ENCODE measurements at places on chromosomes 2 and 18. TPM values are rescaled to one million over a fixed set of nuclear protein-coding genes. Genes with fewer than 3 reads are reported as not detected.

DNA sequence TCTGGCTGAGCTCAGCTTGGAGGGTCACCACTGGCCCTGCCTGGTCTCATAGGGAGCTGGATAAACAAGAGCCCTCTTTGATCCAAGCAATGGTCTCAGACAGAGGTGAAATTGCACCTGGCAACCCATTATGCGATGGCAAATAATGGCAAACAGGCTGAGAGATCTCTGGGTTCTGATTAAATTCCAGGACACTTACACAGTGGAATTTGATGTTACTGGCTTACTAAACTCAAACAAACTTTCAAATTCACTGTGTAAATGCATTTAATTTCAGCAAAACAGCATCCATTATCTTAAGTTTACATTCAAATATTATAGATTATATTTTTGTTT, 19.5 kb upstream of the STAT4 start:
- no peak for DNase-seq

DNA sequence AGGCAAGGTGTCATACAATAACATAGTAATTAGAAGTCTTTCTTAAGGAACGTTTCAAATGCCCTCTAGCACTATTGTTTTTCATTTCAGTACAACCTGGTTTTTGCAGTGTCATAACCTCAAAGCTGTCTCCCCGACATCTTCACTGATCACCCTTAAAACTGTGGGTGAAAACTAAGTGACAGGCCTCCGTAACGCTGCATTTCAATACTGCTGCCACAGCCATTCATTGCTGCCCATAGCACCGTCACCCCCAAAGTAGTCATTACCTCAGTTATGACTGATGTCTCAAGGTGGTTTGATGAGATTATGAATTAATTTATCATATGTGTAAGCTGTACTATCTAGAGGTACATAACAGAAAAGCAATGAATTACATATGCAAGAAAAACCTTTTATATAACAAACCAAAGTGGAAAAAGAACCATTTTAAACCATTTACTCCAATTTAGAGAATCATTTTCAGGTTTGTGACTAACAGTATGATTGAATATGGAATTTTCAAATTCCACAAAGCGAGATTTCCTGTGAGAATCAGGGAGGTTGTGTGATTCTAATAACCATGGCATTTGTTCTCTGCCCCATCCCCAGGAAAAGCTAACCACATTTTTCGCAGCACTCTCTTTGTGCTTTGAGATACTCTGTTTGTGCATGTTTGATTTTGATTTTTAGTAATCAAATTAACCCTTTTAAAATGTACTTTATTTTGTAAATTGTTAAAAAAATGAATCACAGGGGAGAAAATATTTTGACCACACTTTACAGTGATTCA, 263.0 kb downstream of the PTGR3 start:
- DNase-seq = no peak

DNA sequence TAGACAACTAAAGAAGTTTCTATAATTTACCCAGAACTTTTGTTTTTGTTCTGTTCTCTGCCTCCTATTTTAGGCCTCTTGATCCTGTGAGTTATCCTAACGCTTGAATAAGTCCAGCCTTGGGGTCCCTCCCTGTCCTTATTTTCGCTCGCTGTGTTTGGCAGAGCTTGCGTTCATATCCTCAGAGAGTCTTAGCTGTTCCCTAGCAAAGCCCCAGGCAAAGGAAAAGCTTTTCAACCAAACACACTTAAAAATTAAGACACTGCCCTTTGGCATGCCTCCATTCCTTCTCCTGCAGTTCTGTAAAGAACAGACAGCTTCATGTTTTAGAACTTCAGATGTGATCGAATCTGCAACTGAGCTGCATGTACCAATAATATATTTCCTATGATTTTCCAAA, 517.2 kb downstream of the SUCLG1 start:
- DNase-seq = no peak

GRCh38 chr2:60849187-60849586, 32.2 kb upstream of the REL start:
- DNase-seq = no peak

GRCh38 chr2:157528963-157529751, 85.3 kb upstream of the CYTIP start:
- no peak for DNase-seq

- DNase-seq = no peak
Observed at GRCh38 chr2:206217166-206217565, 57.3 kb upstream of the ZDBF2 start.

GRCh38 chr2:20185176-20186022, 39.5 kb downstream of the SDC1 start:
- DNase-seq = peak; percentile 97

DNA sequence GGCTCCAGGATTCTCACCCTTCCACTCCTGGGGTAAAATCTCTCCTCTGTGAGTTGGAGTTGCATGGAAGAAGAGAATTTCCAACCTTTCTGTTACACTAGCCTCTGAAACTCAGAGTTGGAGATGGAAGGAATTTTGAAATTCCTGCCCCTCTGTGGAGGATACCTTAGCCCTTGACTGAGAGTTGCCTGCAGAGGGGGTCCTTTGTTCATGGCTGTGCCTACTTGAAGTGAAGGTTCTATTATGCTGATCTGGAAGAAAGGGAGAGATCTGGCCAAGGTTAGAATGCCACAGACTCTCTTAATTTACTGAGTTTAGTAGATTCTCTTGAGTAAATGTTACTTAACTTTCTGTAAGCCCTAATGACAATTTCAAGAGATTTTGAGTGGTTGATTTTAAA, 626.6 kb upstream of the GYPC start:
- DNase-seq = no peak

DNA sequence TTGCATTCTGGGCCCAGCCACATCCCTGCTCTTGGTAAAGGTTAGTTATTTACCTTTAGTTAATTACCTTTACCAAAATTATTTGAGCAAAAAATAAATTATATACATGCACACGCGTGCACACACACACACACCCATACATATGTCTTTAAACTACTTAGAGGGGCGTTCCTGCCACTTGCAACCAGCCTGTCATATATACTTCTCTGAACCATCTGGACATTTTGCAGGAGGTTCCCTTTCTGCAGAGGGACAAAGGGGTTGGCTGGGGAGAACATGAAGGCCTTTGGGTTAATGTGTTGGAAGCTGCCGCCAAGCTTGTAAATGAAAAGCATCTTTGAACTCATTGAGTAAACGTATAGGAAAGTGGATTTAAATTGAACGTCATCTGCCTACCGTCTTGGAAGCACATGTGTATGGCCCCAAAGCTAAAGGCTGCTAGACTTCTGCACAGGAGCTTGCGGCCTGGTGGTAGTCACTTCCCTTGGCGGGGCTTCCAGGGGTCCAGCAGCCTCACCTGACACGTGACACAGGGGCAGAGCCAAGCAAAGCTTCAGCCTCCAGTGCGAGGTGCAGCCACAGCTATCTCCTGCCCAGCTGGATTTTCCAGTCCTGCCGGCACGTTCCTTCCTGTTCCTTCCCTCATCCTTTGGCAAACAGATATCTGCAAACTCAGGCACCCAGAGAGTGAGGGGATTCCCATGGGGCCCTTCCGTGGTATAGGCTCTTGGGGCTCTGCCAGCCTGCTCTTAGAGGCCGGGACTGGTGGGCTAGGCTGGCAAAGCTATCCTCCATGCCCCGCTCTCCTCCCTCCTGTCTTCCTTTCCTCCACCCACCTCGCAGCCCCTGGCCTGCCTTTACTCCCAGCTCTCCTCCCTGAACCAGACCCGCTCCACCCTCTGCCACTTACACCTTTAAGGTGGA, 46.1 kb downstream of the SERTAD2 start:
- no peak for DNase-seq

DNA sequence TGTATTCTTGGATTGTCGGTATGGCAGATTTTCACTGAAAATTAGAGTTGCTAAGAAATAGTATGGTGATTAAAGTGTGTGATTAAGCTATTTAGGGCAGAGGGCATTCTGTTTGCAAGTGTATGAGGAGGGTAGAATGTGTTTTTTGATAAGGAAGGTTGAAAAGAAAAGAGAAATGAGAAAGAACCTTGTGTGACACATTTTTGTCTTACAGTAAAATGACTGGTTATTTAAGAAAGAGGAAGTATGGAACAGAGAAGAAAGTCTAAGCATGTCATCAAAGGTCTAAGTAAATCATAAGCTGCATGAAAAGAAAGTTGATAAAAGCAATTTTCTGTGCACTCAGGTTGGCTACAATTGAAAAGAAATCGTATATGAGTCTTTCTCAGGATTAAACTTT, 5.2 kb upstream of the RSAD2 start:
- no peak for DNase-seq

The OXER1 gene
- not detected for total RNA-seq

The LAMA3 gene
- 1.4 TPM for total RNA-seq

The RELCH gene
- total RNA-seq = 27.1 TPM

The CD8A gene
- total RNA-seq = not detected

The PLGLB2 gene
- 0.11 TPM for total RNA-seq

Data from Daoy (cell line).